SW 1271 (cell line): ENCODE measurements at places on chromosomes 3 and 15.

DNA sequence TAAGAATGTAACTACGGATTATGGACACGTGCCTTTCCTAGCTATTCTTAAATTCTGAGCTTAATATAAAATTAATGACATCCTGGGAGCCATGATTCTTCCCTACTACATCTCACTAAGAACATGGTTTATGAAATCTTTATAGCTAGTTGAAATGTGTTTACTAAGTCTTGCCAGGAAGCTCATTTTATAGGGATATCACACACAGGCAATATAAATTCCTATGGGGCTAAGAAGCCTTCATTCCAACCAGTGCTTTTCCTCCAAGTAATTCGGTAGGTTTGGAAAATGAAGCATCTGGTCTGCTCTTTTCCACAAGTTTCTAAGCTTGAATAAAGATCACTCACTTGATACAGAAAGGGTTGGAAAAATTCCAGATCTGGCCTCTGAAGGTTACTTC is 802.6 kb downstream of the FHIT start:
- DNase-seq = no peak

DNA sequence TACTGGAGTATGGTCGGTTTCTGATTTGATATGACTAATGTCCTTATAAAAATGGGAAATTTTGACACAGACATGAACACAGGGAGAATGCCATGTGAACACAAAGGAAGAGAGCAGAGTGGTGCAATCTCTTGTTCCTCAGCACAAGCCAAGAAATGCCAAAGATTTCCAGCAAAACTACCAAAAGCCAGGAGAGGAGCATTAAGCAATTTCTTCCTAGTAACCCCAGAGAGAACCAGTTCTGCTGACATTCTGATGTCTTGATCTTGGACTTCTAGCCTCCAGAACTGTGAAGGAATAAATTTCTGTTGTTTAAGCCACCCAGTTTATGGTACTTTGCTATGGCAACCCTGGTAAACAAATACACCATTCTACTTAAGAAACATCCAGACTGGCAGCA is 227.8 kb upstream of the MRPL3 start:
- no peak for DNase-seq

GRCh38 chr3:976006-976405 is 116.8 kb upstream of the CNTN6 start:
- DNase-seq = no peak

GRCh38 chr3:49716691-49717210 is 2.7 kb downstream of the AMIGO3 start:
- no peak for DNase-seq
